Suppressor macrophage treated with lipopolysaccharide for 4 hours (primary cell): ENCODE measurements at places on chromosomes 12 and 14.

DNA sequence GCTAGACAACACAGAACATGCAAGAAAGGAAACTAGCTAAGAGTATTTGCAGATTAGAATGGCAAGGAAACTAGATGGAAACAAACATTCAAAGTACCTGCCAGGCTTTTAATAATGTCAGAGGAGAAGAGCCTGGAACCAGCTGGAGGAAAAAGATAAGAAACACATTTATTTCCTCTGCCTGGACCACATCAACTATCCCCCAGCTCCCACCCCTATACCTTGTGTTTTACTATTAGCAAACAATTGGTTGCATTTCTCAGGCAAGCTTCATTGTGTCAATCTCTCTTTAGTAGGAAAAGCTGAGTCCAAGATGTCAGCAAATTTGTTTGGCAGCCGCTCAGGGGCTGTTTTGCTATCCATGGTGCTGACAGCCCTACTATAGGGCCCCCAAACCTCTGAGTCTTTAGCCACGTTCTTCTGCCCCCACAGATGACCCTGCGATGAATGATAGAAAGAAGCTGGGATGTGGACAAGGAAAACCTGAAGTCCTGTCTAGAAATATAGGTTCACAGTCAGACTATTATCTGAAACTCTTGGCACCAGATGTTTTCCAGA lies 11.6 kb upstream of the SYNDIG1L start:
- DNase-seq = no peak

DNA sequence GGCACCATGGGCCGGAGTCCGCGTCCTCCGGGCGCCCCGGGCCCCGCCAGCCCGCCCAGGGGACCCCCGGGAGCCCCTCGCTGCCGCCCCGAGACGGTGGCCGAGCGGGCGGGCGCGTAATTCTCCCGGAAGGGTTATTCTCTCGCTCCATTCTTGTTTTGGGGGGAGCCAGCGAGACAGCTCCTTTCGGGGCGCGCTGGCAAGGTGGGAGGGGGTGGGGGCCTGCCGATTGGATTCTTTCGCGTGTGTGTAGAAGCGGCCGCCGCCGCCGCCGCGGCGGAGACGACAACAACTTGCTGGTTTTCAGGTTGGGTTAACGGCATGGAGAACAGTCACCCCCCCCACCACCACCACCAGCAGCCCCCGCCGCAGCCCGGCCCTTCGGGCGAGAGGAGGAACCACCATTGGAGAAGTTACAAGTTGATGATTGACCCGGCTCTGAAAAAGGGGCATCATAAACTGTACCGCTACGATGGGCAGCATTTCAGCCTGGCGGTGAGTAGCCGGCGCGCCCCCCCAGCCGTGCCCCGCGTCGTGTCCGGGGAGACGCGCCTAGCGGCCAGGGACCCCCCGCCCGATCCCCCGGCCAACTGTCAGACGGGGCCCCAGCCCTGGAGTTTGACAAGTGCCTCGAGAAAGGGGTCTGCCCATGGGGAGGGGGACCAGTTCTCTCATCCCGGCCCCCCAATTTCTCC lies 755 bp downstream of the SETD1B start:
- DNase-seq = peak; percentile 52

GRCh38 chr12:68786929-68787328 lies 21.0 kb upstream of the MDM2 start:
- no peak for DNase-seq

- no peak for DNase-seq
Observed at GRCh38 chr14:24456980-24457379, 14.4 kb upstream of the SDR39U1 start.

DNA sequence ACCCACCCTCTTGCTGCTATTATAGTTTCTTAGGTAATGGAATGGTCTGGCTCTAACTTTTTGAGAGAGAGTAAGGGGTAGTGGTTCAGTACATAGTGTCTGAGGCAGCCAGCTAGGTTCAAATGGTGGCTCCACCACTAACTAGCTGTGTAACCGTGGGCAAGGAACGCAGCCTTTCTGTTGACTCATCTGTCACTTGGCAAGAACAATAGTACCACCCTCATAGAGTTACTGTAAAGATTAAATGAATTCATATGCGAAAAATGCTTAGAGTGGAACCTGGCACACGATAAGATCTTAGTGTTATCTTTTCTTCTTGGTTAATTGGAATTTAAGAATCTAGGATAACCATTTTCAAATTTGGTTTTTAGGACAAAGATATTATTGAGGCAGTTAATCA lies 14.0 kb downstream of the CCDC62 start:
- DNase-seq = no peak

GRCh38 chr14:93772263-93772662 lies 16.0 kb downstream of the PRIMA1 start:
- no peak for DNase-seq

GRCh38 chr14:18688346-18688745 lies 87.4 kb downstream of the OR11H12 start:
- DNase-seq = no peak

DNA sequence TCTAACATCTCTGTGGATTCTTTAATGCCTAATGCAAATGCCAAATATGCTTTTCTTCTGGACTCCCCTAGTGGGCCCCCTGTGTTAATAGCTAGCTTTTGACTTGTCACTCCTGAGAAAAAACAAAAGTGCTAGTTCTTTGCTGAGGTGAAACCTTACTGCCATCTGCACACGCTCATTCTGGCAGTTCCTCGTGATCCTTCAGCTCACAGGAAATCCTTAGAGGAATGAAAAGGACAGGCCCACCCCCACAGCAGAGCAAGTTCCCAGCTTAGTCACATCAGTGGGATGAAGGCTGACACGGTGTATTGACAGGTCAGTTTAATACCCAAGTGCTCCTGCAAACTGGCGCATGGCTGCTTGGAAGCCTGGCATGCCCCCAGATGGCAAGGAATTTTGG lies 165.1 kb upstream of the ATP2B1 start:
- peak; percentile 36 for DNase-seq

- no peak for DNase-seq
Observed at GRCh38 chr12:122614839-122615238, 87.8 kb downstream of the KNTC1 start.

DNA sequence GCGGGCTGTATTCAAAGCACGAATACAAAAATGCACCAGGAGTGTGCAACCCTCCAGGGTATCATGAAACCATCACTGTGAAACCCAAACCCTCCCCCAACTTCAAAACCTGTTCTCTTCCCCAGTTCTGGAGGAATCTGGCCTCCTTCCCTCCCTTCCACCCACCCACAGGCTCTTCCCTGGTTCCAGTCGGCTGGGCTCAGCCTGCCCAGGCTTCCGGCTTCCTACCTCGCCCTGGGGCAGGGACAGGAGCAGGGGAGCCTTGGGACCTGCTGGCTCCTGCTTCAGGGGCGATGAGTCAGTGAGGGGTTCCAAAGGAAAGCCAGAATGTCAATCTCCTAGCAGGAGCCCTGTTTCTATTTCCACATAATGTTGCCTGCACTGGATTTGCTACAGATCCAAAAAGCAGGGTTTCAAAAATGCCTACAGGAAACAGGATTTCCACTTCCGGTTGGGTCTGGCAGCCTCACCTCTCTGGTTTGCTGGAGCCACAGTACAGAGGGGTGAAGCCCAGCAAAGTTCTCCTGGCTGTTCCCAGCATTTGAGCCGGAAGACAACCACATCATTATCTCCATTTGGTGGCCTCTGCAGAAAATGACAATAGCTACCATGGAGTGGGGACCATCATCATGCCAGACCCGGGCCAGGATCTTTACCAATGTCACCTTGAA lies 278.3 kb downstream of the DPF3 start:
- no peak for DNase-seq

- no peak for DNase-seq
Observed at GRCh38 chr14:104268295-104268694, 129.9 kb downstream of the KIF26A start.

GRCh38 chr12:62106547-62107185 lies 153.5 kb upstream of the USP15 start:
- DNase-seq = peak; percentile 64

GRCh38 chr14:80958939-80959338 lies 3.5 kb downstream of the TSHR start:
- no peak for DNase-seq

DNA sequence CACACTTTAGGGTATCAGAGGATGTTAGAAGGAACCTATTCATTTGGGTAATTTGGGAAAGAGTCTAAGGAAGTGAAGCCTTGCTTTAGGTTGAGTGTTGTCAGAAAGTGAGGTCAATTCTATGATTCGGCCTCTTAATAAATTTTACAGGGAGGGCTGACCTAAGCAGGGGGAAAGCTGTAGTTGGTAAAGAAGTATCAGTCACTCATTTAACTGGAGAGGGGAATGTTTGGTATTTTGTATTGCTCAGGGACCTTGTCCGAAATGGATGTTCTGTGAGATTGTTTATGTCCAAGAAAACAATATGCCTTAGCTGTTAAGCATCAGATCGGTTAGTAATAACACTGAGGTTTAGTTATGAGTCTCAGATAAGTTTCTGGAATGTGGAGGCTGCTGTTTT lies 7.3 kb downstream of the CAND1 start:
- peak; percentile 45 for DNase-seq

- DNase-seq = no peak
Observed at GRCh38 chr12:56522411-56523193, 982 bp downstream of the RBMS2 start.

DNA sequence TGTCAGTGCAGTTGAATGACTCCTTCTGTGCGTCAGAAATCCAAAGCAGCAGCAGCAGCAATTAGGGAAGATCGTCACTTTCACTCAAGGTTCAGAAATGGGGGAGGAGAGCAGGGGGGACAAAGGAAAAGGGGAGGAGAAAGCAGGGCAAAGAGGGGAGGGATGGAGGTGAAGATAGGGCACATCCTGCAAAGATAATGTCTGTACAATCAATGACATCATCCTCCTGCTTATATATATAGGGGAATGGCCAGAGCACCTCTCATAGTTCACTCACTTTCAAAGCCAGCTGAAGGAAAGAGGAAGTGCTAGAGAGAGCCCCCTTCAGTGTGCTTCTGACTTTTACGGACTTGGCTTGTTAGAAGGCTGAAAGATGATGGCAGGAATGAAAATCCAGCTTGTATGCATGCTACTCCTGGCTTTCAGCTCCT lies at the start of gene NTS:
Gene NTS (plus strand): TSS at position 265 of the 431 bp plus-strand sequence. CDS start 109 bp downstream, at position 374.
- DNase-seq = no peak

DNA sequence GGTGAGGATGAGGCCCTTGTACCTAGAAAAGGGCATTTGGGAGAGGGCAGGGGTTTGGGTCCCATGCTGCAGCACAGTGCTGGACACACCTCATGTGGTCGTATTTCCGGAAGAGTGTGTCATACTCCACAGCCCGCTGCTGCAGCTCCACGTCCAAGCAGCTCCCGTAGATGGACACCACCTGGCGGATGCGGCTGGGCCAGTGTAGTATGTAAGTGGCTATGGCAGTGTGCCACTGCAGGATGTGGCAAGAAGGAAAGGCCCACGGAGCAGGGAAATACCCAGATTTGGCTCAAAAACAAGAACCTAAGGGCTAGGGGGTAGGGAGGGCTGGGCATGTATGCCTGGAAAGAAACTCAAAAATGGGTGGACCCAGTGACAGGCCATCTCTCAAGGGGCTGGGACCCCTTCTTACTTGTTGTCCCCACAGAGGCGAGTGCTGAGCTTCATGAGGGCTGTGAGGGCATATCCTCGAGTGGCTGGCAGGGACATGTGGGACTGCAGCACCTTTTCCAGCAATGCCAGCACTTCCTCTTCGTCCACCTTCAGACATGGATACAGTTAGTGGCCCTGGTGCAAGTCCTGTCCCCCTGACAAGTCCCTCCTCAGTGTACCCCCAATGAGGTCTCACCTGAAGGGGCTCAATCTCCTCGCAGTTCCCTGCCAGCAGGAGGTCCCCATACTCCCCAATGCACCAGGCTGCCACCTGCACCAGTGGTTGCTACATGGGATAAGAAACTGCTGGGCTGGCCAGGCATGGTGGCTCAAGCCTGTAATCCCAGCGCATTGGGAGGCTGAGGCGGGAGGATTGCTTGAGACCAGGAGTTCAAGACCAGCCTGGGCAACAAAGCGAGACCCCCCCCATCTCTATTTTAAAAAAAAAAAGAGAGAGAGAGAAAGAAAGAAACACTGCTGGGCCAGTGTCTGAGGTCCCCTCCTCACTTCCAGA lies 5.4 kb downstream of the AP1G2 start:
- no peak for DNase-seq

DNA sequence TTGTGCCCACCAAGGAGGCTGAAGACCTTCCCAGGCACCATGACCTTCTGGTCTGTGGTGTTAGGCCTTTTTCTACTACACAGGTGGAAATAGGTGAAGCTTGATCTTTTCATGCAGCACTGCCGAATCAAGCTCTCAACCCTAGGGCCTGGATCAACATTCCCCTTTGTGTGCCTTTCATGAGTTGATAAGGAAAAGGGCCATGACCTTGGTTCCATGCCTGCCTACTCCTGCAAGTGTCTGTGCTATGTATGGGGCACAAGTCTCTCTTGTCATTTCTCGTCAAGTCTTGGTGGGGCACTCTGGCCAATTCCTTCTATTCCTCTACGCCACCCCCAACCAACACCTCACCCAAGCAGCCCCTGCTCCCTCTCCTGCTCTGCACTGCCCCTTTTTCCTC lies 154.5 kb downstream of the SLC8A3 start:
- no peak for DNase-seq

DNA sequence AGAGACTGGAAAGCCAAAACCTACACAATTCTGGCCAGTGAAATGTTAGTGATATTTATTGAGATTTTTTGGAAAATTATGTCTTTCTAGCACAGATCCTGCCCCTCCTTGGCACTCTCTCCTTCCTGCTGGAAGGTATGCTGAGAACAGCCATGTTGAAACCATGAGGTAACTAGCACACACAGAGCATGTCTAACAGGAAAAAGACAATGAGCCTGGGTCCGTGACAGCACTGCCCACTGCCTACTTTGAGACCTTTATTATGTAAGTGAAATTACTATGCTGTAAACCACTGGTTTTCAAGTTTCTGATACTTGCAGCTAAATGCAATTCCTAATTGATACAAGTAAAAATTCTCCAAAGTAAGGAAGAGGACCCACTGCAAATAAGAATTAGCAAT lies 81.6 kb upstream of the SINHCAF start:
- DNase-seq = no peak

DNA sequence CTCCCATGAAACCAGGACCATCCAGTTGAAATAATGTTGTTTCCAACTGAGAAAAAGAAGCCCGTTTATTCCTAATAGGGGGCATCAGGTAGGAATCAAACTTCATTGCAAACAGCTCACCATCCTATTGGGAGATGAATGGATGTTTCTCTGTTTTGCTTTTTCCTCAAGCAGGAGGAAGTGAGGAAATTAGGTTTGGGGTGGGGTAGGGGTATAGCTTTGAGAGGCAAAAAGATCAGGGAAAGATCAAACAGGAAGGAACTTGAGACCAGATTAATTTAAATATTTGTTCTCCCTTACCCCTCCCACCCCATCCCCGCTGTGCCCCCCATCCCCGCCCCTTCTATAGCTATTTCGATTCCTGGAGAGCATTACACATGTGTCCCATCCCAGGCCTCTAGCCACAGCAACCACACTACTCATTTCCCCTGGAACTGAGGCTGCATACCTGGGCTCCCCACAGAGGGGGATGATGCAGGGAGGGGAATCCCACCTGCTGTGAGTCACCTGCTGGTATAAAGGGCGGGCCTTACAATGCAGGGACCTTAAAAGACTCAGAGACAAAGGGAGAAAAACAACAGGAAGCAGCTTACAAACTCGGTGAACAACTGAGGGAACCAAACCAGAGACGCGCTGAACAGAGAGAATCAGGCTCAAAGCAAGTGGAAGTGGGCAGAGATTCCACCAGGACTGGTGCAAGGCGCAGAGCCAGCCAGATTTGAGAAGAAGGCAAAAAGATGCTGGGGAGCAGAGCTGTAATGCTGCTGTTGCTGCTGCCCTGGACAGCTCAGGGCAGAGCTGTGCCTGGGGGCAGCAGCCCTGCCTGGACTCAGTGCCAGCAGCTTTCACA lies at the start of gene IL23A:
Gene IL23A (plus strand): TSS at position 577 of the 850 bp plus-strand sequence. CDS start 161 bp downstream, at position 738.
- DNase-seq = peak; percentile 50

- no peak for DNase-seq
Observed at GRCh38 chr12:32918890-32919801, 22.6 kb upstream of the PKP2 start.

GRCh38 chr12:11133162-11133561 lies 1.3 kb downstream of the TAS2R30 start:
- DNase-seq = no peak
